ENCODE measurements at places on chromosomes 12 and 14.

DNA sequence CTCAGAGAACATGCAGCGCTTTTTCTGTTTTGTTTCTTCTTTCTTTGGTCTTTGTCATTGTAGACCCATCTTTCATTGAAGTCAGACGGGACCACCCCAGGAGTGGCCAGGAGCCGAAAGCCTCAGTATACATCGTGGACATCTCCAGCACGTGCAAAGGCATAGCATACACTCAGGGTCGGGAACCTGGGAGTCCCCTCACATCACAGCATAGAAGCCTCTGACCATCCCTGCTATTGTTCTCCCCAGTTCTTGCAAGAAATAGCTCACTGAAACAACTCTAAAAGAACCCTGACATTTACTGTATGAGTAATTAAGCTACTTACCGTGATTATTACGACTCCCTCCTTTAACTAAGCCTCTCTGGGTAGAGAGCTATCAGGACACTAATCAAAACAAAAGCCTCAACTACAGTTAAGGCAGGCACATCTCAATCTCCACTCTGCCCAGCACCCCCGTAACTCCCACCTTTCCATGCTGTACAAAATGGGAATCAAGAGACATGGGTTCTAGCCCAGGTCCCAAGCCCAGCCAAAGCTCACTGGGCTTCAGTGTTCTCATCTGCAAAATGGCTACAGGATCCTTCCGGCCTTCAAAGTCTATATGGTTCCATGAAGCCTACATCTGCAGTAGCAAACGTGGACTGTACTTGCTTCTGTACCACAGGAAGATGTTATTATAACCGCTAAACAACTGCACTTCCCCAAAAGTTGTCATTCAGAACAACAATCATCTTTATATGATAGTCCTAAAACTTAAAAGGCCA lies 6.7 kb downstream of the CCDC88C start:
- DNase-seq = no peak

DNA sequence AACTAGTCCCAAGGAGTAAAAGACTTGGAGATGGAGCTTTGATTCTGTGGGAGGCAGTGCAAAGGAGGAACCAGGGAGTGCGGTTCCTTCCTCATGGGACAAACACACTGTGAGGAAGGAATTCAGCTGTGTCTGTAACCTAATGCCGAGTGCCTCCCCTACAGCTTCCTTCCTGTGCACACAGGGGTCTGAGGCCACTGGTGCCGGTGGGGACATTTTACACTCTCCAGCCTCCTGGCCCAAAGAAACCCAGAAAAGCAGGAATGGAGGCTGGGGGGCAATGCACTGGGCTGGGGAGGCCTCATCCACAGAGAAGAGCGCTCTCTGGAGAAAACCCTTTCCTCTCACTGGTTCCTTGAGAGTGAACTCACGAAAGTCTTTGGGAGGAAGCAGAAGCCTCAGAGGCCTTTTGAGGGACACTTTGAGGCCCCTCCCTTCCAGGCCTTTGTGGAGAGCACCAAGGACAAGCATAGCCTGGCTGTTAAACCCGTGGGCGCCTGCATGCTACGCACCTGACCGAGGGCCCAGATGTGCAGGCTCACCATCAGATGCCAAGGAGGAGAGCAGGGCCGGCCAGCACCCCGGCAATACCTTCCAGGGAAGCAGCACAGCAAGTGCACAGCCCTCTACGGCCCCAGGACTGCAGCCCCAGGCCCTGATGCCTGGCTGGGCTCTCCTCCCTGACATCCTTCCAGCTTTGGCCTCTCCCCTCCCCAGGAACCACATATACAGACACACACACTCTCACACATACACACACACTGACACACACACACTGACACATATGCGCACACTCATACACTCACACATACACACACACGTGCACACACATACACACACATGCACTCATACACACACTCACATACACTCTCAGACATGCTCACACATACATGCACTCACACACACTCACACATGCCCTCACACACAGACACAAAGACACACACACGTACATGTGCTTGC lies 52.0 kb downstream of the NFKBIA start:
- DNase-seq = no peak

DNA sequence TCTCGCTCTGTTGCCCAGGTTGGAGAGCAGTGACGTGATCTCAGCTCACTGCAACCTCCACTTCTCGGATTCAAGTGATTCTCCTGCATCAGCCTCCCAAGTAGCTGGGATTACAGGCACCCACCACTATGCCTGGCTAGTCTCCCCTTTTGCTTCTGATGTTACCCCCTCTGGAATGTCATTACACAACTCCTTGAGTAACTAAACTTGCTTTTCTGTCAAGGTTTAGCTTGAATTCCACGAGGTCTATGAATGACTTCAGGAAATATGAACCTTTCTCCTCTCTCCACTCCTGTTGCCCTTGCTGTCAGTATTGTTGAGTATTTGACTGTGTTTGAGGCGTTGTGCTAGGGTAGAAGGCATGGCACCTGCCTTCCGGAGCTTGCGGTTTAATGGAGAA lies 16.8 kb upstream of the RTRAF start:
- DNase-seq = no peak

- DNase-seq = no peak
These were observed 83.5 kb downstream of the PTPRR start for GRCh38 chr12:70837026-70837425.

DNA sequence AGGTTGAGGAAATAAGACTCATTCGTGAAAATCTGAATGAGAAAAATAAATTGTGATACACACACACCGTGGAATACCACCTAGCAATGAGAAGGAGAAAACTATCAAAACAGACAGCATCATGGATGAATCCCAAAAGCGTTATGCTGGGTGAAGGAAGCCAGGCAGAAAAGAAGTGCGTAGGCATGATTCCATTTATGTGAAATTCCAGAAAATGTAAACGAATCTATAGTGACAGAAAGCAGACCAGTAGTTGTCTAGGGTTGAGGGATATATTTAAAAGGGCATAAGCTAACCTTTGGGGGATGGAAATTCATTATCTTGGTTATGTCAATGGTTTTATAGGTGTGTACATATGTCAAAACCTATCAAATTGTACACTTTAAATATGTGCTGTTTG lies 42.5 kb upstream of the ANO2 start:
- no peak for DNase-seq

DNA sequence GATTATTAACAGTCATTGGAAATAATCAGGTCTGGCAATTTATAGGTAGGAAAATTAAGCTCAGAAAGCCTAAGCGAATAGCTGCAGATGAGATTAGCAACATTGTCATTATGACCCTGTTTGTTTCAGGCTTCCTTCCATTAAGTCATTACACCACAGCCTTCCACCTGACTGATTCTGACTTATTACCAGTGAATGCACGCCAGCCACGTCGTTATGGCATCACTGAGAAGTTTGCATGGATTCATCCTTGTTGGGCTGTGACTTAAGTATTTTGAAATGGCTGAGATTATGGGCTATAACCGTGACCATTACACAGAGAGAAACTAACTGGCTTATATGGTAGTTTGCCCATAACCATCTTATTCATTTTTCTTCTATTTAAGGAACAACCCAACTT lies 18.6 kb downstream of the RASSF8 start:
- peak; percentile 10 for DNase-seq

GRCh38 chr12:6084261-6084968 lies 40.1 kb downstream of the VWF start:
- peak; percentile 70 for DNase-seq

GRCh38 chr12:9464408-9464807 lies 143.3 kb downstream of the KLRB1 start:
- no peak for DNase-seq

DNA sequence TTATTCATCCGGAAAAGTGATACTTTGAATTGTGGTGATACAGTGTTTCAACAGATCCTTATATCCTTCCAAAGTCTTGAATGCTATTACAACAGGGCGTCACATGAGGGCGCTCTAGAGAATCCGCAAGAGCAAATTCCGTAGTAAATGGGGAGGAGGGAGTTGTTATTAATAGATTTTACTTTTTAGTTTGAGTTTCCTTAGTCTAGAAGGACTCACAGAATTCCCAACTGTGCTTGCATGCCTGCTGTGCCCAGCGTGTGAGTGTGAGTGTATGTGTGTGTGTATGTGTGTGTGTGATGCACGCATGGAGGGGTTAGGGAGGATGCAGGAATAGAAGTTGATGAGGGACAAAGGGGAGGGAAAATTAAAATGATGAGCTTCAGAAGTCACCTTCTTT lies 375.3 kb downstream of the C12orf75 start:
- peak; percentile 69 for DNase-seq

DNA sequence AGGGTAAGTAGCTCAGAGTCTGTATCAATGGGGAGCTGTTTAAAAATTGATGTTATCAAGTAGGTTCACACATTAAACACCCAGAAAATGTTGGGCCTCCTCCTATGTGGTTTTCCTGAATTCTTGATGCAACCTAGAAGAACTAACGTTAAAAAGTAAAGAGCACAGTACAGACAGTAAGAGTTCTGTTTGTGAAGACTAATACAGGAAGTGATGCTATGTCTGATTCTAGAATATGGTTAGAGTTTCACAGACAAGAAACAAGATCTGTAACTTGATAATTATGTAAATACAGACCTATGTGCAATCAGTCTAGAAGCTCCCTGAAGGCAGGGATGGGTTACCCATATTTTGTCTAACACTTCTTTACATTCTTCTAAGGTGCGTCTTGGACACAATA lies 214.9 kb upstream of the BTG1 start:
- DNase-seq = no peak

- DNase-seq = no peak
These were observed 5.4 kb downstream of the PGF start for GRCh38 chr14:74949859-74950573.

- DNase-seq = peak; percentile 40
These were observed 24.3 kb downstream of the MOAP1 start for GRCh38 chr14:93160353-93160801.

GRCh38 chr14:104350463-104351185 lies 212.2 kb downstream of the KIF26A start:
- DNase-seq = no peak

- no peak for DNase-seq
These were observed 213.8 kb downstream of the SLC6A15 start for GRCh38 chr12:84698576-84699333.
